ENCODE measurements at places on chromosomes 6 and 20. TPM values are rescaled to one million over a fixed set of nuclear protein-coding genes. Genes with fewer than 3 reads are reported as not detected.

POLR1C gene
- 28.5 TPM for total RNA-seq

- no peak for DNase-seq
Measured at GRCh38 chr6:166145751-166146150, 21.9 kb downstream of the TBXT start.

DNA sequence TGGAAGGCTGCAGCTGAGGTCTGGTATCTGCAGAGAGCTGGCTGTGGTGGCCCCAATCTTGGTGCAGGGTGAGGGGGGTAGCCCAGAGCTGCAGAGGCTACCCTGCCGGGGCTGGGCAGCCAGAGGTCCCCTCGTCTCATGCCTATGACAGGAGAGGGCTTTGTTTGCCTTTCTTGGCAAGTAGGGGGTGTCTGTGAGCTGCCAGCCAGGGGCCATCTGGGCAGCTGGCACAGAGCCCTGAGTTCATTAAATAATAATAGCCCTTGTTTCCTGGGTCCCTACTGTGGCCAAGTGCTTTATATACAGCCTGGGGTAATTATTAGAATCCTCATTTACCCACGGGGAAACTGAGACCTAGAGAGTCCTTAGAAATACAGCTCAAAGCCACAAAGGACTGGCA lies 66.6 kb downstream of the EZR start:
- no peak for DNase-seq

GRCh38 chr6:28764014-28764723 lies 159.6 kb downstream of the TRIM27 start:
- DNase-seq: no peak

OSBPL2 gene
- 52.3 TPM for total RNA-seq

GRCh38 chr6:111870051-111870741 lies 3.1 kb downstream of the FYN start:
- DNase-seq: no peak

DNA sequence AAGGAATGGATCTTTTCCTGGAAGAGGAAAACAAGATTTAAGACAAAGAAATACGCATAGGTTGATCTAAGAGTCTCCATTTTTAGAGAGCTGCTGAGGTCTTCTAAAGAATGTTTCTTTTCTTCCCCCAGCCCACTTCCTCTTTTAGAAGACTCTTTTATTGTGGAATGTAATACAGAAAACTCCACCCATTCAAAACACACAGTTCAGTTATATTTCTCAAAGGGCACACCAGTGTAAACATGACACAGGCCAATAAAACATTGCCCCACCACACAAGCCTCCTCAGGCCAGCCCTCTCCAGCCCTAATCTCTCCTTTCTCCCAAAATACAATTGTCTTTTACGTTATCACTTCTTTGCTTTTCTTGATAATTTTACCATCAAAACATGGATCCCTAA lies 42.8 kb downstream of the SLC35B3 start:
- no peak for DNase-seq

DNA sequence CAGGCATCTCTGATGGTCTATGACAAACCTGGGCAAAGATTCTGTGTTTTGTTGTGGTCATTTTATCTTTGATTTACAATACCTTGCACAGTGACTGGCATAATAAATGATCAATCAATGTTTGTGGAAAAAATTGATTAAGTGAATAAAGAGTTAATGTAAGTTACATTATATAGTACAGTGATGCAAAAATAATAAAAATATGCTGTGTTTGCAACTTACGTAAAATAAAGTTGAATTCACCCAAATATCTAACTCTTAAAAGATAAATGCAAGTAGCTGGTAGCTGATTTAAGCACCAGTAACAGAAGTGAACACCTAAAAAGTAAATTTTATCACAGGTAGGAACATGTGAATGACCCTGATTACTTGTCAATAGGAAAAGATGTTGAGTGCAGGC lies 176.0 kb upstream of the THEMIS start:
- no peak for DNase-seq

DNA sequence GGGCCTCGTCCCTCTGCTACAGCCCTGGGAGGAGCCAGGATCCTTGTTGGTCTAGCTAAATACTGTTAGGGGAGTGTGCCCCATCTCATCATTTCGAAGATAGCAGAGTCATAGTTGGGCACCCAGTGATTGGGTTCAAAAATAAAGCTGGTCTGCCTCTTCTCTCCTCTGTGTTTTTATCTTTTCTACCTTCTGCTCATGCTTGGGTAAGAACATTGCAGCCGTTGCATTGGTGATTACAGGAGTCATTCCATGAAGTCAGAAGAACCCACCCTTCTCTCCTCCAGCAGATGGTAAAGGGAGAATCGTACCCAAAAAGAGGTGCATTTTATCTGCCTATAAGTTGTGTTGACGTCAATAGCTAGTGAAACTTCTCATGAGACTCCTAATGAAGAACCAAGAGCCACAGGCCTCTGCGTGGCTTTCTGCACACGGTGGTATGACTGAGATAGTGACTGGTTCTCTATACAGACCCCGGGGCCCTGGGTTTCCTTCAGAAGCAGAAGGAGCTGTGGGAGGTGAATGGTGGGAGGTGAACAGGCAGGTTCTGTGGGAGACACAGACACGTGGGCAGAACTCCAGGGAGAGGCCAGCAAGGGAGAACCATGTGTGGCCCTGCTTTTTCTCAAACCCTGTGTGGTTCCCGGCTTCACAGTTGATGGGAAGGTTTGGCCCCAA lies 5.7 kb upstream of the FAM209A start:
- no peak for DNase-seq

DNA sequence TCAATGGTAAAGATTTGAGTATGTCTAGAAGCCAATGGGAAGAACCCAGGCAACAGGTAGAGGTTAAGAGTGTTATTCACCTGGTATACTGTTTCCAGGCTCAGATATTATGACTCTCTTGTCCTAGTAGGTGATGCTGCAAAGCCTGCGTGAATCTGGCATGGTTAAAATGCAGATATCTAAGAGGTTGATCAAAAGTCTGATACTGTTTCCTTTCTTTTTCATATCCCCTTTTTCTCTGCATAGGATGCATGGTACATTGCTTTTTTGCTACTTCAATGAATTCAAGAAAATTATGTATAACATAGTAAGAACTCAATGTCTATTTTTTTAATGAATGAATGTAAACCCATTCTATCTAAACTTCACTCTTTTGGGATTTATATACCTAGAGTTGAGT lies 284.3 kb upstream of the KHDRBS2 start:
- DNase-seq: no peak

DNA sequence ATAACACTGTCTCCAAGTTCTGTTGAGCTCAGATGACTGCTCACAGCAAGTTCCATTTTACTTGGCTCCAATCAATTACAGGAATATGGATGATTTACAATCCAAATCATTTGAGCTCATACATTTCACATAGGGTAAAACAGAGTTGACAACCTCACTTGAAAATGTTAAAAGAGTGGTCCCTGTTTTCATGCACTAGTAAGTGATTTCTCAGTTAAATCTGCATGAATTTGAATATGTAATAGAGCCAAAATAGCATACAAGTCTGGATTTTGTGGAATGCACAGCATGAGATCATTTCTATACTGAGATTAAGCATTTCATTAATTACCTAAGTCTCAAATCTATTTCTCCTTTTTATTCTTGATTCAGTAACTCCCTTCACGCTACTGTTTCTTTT lies 217.6 kb downstream of the SIM1 start:
- no peak for DNase-seq

TSPO2 gene
- not detected for total RNA-seq

DNA sequence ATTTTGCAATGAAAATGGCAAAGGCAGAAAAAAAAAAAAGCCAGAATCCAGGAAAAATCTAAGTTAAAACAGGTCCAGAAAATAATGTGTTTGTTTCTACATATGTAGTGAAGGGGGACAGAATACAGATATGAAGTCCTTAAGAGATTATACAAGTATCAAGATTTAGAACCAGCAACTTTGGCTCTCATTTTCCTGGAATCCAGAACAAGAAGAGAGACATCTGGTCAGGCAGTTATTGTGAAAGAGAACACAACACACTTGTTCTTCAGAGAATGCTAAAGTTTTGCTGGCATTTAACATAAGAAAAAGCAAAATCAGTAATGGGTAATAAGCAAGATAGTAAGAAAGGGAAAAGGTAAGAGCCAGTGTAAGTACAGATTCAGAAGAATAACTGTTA lies 21.1 kb downstream of the BAG2 start:
- DNase-seq: no peak

FAM83C gene
- total RNA-seq: not detected

MYB gene
- total RNA-seq: 2.0 TPM

- no peak for DNase-seq
Measured at GRCh38 chr20:4961746-4962145, 39.6 kb downstream of the SLC23A2 start.

LTA gene
- total RNA-seq: 0.46 TPM

GRCh38 chr6:107668743-107669474 lies 155.2 kb downstream of the SCML4 start:
- DNase-seq: no peak

HSPA1L gene
- 2.0 TPM for total RNA-seq

- no peak for DNase-seq
Measured at GRCh38 chr20:1388253-1388652, 4.6 kb downstream of the FKBP1A start.

MUCL3 gene
- total RNA-seq: 4.6 TPM

GRCh38 chr6:156645097-156645496 lies 132.1 kb upstream of the ARID1B start:
- no peak for DNase-seq

GRCh38 chr6:20882014-20882413 lies 347.8 kb downstream of the CDKAL1 start:
- no peak for DNase-seq

SLC22A7 gene
- not detected for total RNA-seq

DNA sequence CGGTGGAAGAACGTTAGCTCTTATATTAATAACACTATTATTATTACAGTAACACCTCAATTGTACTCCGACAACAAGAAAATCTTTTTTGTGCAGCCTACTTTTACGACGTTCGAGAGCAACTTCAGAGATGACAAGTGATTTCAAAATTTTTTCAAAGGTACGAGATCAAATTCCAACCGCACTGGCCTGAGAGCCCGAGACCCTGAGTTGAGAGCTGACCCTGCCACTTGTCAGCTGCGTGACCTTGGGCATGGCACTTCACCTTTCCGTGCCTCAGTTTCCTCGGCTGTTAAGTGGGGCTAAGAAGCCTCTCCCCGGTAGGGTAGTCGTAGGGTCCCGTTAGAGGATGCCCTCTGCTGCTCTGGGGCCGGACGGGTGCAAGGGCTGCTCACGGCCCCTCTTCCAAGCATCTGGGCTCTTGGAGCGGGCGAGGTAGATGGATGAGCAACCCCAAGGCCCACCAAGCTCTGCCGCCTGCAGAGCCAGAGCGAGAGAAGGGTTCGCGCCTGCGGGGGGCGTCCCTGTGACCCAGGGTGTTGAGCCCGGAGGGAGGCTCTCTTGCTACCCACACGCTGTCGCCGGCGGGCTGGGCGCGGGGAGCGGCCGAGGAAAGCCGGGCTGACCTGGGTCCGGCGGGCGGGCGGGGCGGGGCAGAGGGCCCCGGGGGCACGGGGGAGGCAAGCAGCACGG lies 510 bp downstream of the NDRG3 start:
- no peak for DNase-seq

GRCh38 chr6:109051301-109052017 lies 43.2 kb downstream of the SESN1 start:
- DNase-seq: no peak

All from upper lobe of right lung (tissue), 1 donor.